ENCODE measurements at places on chromosomes 6 and 20.

DNA sequence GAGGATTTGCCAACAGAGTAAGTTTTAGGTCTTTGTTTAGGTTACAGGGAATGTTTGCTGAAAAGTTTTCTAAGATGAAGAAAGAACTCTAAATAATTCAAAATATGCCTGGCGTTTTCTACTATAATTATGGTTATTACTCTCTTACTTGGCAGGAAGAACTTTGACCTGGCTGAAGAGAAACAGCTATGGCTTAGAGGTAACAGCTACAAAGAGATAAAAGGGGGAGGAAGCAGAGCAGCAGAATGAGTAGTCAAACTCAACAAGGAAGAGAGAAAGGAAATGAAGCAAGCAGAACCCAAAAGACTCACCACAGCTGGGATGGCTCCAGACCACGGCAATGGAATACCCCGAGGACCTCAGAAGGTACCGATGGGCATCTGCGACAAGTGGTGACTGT, 95.6 kb downstream of the KIF16B start:
- no peak for DNase-seq

DNA sequence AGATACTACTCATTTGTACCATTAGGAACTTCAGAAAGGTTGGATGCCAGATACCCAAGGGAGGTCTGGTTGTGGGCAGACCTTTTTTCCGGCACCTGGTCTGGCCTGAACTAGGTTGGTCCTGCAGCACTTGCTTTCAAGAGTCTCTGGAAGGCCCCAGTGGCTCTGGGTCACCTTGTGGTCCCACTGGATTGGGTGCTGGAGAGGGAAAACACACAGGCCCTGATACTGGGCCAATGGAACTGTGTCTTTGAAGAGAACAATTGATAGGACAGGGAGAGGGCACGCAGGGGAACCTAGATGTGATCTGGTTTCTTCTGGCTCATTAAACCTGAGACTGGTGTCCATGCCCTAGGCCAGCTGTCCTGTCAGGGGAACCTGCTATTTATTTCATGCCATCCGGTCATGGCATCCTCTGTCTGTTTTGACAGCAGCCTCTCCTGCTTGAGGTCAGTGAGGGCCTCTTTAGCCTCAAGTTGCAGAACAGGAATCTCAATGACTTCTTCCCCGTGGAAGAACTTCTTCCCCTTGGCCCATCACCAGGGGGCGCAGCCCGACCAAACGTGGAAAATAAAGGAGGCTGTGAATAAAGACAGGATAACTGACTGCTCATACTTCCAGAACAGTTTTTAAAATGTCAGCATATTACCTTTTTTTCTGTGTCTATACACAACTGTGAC, 25.0 kb downstream of the TAF8 start:
- peak; percentile 89 for DNase-seq

- DNase-seq: no peak
Observed at GRCh38 chr6:158762787-158763433, 56.3 kb downstream of the EZR start.

DNA sequence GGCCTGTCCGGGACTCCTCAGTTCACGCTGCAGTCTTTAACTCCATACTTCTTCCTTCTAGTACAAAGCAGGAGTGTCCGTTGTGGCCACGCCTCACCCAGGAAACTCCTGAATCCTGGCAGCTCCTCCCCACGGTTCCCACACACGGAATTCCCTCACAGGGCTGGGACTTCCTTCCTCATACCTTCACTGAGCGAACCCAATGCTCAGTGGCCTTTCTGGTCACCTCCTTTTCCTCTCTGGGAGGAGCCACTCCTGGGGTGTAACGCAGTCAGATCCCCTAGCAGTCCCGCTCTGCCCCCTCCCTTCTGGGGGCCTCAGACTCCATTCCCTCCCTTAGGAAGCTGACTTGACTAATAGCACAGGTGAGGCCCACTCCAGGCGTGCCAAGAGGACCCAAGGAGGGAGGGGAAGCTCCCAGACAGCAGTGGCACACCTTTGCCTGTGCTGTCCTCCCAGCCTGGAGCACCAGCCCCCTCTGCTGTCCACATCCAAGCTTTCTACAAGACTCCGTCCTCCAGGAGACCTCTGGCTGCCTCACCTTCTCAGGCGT, at the start of gene SLC52A3:
Gene SLC52A3, minus strand, starts transcription at position 75 of the 553 bp plus-strand sequence. CDS start 2,726 bp downstream, outside the sequence.
- DNase-seq: no peak

GRCh38 chr6:39037082-39037508, 11.5 kb upstream of the GLP1R start:
- no peak for DNase-seq

DNA sequence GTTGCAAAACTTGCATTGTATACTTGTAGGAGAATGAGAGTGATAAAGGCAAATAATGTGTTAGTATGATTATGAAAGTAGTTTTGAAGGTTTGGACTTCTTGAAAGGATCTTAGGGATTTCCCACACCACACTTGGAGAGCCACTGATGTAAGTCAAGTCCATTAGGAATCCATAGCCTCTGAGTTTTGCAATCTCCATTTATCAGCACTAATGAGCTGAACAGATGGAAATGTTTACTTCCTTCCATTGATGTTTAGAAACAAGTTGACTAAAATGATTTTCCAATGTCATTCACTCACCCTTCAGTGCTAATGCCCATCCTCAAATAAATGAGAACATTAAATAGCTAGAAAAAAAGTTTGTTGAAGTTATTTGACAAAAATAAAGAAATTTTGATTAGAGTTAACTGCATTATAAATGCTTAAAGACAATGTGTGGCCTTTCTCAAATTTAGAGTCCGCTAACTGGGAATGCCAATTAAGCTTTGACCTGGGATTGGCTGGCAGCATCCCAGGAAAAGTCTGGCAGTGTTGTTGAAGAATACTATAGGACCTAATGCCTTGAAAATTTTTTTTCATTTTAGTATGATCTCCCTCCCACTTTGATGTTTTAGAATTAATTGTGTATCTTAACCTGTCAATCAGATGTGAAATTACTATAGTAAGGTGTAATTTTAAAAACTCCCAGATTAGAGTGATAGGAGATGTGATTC, 68.0 kb downstream of the SLC35F1 start:
- no peak for DNase-seq

- peak; percentile 48 for DNase-seq
Observed at GRCh38 chr6:31128093-31128676, 7.9 kb upstream of the CDSN start.

GRCh38 chr6:83729871-83730270, 21.0 kb upstream of the SNAP91 start:
- no peak for DNase-seq

DNA sequence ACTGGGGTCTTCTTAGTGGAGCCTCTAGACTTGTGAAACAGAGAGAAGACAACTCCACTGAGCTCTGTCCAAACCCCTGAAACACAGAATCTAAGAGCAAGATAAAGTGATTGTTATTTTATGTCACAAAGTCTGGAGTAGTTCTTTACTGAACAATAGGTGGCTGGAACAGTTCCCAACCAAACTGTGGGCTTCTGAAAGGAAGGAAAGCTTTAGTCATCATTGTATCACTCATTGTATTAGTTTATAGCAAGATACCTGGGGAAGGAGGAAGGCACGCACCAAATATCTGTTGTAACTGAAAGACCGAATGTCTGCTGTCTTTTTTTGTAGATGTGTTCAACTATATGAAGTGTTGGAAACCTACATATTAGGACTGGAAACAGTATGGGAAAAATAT, 284.9 kb upstream of the TBX18 start:
- no peak for DNase-seq

DNA sequence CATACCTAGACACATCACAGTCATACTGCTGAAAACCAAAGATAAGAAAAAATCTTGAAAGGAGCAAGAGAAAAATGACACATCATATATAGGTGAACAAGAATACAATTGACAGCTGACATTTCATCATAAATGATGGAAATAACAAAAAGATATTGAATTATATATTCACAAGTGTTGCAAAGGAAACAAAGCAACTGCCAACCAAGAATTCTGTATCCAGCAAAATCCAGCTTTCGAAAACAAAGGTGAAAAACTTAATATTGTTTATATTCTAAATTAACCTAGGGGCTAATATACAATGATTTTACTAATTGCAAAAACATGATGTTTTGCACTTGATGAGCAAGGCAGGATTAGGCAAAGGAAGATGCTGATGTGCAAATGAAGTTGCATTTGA, 84.3 kb downstream of the MOXD1 start:
- DNase-seq: no peak

GRCh38 chr6:158507174-158507573, 52.7 kb upstream of the TMEM181 start:
- DNase-seq: no peak

DNA sequence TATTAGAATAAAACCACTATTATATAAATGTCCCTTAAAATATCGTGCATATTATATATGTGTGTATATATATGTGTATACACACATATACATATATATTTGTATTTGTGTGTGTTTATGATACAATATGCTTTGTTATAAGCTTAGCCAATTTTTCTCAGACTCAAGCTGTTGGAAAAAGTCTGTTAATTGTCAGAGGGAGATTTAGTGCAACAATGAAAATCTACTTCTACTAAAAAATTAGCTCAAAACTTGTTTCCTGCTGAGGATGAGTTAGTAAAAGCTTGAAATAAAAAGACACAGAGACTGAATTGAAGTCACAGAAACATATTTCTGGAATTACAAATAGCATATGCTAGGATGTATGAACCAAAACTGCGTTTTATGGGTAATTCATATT, 79.4 kb downstream of the ADGRG6 start:
- DNase-seq: no peak

DNA sequence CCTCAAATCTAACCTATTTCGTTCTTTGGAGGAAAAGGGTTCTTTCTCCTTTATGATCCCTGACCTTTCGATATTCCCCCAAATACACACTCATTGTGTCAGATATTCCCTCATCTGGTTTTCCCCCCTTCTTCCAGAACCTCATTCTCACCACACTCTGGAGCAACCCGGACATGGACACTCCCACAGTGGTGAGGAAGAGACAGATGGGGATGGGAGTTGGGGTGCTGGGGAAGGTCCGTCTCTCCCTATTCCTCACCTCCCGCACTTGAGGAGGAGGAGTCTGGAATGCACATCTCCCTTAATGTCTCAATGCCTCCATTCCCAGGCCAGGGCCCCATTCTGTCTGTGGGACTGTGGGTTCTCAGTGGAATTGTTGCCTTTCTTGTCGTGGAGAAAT, 1.3 kb downstream of the SLC39A7 start:
- no peak for DNase-seq

DNA sequence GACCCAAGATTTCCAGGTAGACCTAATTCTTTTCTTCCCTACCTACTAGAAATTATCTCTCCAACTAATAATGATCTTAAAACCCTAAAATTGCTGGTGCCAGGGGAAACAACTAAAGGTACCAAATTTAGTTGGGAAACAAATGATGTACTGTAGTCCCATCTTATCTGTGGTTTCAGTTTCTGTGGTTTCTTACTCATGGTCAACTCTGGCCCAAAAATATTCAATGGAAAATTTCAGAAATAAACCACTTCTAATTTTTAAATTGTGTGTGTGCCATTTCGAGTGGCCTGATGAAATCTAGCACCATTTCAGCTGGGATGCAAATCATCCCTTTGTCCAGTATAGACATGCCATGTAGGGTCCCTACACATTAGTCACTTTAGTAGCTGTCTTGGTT, 475.2 kb upstream of the EPHA7 start:
- no peak for DNase-seq

DNA sequence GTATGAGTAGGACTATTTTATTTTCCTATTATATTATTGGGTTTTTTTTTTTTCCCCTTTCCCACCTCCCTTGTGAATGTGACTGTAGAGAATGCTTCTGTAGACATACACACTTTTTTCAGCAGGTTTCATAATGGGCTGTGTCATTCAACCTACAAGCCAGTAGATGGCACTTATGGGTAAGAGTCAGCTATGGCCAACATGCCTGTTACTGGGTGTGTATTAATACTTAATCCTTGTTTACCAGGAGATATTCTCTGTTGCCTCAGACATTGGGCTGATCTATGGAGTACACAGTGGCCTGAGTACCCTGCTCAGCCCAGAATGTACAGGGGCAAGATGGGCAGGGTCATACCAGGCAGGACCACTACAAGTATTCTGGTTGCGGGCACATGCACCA, 382.5 kb downstream of the EPHA7 start:
- no peak for DNase-seq

DNA sequence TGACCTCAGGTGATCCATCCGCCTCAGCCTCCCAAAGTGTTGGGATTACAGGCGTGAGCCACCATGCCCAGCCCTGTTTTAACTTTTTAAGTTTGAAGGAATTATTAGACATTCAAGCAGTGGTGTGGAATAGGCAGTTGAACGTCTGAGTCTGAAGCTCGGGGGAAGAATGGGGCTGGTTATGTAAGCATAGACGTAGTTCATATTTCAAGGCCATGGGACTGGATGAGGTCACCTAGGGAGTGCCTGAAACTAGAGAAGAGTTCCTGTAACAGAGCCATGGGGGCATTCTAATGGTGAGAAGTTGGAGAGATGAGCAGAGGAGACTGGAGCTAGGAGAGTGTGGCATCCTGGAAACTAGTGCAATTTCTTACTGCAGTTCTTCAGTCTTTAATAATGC, 6.4 kb downstream of the CDKAL1 start:
- no peak for DNase-seq

GRCh38 chr6:1091900-1092299, 220.0 kb upstream of the FOXQ1 start:
- no peak for DNase-seq

- no peak for DNase-seq
Observed at GRCh38 chr20:57316795-57317201, 12.8 kb upstream of the SPO11 start.

DNA sequence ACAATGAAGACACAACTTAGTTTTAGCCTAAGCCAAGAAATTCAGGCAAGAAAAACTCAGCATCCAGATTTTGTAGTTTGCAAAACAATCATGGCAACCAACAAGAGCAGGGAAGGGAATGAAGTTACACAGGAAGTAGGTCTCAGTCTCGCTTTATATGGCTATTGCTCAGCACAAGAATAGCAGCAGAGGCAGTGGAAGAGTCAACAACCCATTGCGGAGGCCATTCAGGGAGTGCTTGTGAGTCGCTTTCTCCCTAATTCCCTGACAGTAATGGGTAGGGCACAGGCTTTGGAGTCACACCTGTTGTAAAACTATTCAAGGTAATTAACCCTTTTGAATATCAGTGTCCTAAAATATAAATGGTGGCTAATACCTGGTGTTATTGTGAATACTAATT, 238.5 kb downstream of the HDGFL1 start:
- no peak for DNase-seq

- peak; percentile 59 for DNase-seq
Observed at GRCh38 chr20:63025534-63026331, 19.0 kb upstream of the BHLHE23 start.

GRCh38 chr20:56245761-56246160, 2.8 kb upstream of the MC3R start:
- peak; percentile 86 for DNase-seq

DNA sequence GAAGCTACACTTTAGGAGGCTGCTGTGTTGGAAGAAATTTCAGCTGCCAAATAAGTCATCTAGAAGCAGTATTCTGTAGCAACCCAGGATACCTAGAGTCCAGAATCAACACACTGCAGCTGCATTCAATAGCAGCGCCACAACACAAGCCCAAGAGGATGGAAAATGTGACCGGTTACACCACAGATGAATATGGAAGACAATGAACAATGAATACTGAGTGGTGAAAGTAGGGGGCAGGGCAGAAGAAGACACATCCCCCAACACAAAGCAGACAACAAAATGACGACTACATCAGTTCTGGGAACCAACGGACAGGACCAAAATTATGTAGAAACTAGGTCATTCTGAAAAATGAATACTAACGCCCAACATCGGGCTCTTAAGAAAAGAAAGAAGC, 38.2 kb downstream of the KIF6 start:
- peak; percentile 46 for DNase-seq
